Bronchus fibroblast of lung (primary cell): ENCODE measurements at places on chromosomes 11 and 22. TPM values are rescaled to one million over a fixed set of nuclear protein-coding genes. Genes with fewer than 3 reads are reported as not detected.

MAPK8IP1 gene
- 8.8 and 11.6 TPM in 2 replicates for total RNA-seq

APLNR gene
- not detected in 2 replicates for total RNA-seq

INS gene
- not detected in 2 replicates for total RNA-seq

PHF21B gene
- total RNA-seq: under 0.01 TPM in 1 of 2 replicates, not detected in the other

GDPD4 gene
- not detected in 2 replicates for total RNA-seq

HEPHL1 gene
- total RNA-seq: not detected in 2 replicates

PANX2 gene
- 0.17 and 0.45 TPM in 2 replicates for total RNA-seq

SCGB2A2 gene
- total RNA-seq: not detected in 2 replicates

GAS2 gene
- 1.5 and 2.2 TPM in 2 replicates for total RNA-seq

ANGPTL5 gene
- not detected in 2 replicates for total RNA-seq

MMP3 gene
- 0.15 TPM in 1 of 2 replicates, not detected in the other for total RNA-seq
